ENCODE measurements at places on chromosomes 4 and X.

DNA sequence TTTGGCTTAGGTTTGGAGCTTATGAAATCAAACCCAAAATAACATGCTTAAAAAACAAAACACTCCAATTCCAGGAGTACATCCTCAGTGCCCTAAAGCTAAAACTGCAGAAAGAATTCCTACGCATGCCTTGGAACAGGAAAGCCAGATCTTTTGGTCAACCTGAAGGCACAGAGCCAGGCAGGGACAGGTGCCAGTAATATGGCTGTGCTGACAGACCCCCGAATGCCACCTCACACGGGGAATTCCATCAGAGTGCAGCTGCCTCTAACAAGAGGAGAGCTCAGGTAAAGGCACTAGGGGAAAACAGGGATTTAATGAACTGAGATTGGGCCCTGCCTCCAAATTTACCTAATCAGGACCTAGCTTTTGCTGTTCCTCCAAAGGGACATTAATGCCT is 77.1 kb downstream of the SHISA3 start:
- DNase-seq, result no peak

DNA sequence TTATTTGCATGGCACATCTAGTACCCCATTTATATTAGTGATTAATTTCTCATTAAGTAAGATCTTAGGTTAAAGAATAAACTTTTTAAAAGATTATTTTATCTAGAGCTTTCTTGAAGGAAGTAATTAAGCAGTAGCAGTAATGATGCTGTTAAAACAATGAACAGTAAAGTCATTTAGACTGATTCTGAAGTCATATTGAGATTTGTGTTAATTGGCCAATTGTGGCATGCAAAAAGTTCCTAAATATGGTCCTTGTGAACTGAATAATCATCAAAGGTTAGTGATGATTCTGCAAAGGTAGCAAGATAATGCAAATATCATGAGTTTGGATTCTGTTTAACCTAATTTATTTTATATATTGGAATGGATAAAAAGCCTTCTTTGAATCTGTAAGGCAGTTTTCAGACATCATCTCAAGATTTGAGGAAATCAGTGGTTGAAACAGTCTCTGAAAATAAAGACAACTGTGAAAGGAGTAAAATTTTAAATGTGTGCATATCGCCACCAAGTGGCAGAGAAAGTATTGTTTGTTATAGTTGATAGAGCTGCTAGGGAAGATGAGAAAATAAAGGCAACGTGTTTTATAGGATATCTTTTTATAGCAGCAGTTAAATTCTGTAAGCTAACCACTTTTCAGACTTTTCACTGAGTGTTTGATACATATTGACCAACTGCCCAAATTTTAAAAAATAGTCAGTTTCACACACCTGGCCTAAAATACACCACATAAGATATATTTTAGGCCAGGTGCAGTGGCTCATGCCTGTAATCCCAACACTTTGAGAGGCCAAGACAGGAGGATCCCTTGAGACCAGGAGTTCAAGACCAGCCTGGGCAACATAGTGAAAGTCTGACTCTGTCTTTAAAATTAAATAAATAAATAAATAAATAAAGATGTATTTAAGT is 79.6 kb downstream of the CCKAR start:
- DNase-seq, result no peak

- DNase-seq, result no peak
Measured at GRCh38 chrX:102745513-102745856, 24.9 kb downstream of the GPRASP3 start.

GRCh38 chrX:50988649-50989048 is 78.1 kb downstream of the BMP15 start:
- DNase-seq, result no peak

DNA sequence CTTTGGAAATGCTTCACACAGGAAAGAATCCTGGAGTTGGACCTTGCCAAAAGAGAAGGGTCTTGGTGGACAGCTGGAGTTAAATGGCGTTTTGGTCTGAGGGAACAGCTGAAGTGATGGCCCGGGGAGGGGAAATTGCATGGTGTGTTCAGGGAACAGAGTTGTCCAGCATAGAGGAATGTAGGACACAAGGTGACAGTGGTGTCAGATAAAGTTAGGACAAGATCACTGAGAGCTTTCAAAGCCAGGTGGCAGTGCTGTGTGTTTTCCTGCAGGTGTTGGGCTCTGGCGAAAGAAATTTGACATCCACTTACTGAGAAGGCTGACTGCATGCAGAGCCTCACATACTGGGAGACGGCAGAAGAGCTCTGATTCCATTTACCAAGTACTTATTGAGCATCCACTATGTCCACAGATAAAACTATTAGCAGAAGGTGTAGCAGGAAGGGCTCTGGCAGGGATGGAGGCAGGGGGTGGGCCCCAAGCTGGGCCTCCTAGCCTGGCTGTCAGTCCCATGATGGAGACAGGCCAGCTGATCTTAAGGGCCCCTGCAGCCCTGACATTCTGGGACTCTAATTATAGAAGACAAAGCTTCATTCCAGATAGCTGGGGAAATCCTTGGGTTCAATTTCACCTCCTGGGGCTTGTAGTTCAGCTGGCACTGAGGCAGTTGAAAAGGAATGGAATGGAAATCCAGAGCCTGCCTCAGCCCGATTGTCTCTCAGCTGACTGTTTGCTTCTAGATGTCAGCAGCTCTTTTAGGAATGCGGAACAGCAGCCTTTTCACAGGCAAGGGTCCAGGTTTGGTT is 150.2 kb upstream of the MAMLD1 start:
- no peak for DNase-seq

DNA sequence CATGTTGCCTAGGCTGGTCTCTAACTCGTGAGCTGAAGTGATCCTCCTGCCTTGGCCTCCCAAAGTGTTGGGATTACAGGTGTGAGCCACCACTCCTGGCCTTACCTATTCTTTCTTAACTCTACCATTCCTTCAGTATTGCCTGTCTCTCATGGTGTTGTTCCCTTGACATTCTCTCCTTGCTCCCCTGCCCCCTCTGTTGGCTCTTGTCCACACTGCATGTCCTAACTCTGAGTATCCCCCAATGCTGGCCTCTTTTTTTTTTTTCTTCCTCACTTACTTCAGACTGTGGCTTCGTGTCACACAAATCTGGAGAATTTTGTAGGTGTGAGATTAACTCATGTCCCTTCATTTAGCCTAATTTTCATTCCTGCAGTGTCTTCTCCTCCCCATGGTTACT is 22.9 kb upstream of the FRMPD4 start:
- DNase-seq, result no peak

- DNase-seq, result no peak
Measured at GRCh38 chr4:31052519-31052918, 332.4 kb downstream of the PCDH7 start.

DNA sequence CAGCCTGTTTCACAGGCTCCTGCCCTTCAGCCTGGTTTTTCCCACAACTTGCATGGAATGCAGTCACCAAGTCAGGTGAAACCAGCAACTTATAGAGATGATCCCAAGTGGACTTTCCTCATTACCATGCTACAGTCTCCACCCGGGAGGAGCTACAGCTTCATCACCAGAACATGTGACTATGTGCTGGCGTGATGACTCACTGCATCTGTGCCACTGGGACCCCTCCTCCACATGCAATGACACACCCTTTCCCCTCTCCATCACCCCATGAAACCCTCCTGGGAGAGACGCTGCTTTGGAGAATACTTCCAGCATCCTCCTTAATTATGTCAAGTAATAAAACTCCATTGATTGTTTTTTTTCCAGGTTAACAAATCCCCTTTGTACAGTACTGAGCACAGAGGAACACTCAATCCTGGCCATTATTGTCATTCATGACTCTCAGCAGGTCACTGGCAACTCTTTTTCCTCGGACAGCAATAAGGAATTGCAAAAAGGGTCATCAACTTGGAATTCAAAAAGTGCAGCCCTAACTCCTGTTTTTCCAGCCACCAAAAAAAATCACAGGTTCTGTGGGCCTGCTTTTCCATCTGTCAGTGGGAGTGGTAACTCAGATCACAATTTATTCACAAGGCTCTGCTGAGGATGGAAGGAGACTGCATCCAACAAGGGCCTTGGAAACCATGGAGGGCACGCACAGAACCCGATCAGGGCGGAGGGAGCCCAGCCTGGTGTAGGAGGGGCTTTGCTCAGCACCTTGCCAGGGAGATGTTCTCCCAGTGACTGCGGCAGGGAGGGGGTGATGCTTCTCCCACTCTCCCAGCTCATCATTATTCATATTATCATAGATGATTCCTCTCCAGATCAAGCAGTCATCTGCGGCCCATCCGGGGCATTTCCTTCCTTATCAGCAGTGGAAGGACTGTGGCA is 17.4 kb downstream of the QDPR start:
- DNase-seq, result no peak

Measured in activated CD4-positive, alpha-beta T cell treated with anti-CD3 and anti-CD28 coated beads, Interleukin-2, amount 50 U/mL, for 1 hour (primary cell).